Panc1 (cell line): ENCODE measurements at places on chromosomes 1 and 21. TPM values are rescaled to one million over a fixed set of nuclear protein-coding genes. Genes with fewer than 3 reads are reported as not detected.

DR1 gene
- 39.0 TPM for total RNA-seq

- no peak for DNase-seq
- H3K36me3 ChIP-seq, result no peaks in the 10 kb centered on the region
- no peaks in the 10 kb centered on the region for H3K4me1 ChIP-seq
Measured at GRCh38 chr1:214989341-214989740, 93.2 kb upstream of the KCNK2 start.

- H3K36me3 ChIP-seq, result 0 out of 2 replicates have a peak, but pooled peaks cover 2% of the 10 kb centered on the region
- no peak overlapping the region for H3K4me3 ChIP-seq
- DNase-seq, result no peak
Measured at GRCh38 chr1:11187931-11188330, 1.2 kb upstream of the ANGPTL7 start.

- H3K4me1 ChIP-seq, result no peaks in the 10 kb centered on the region; the same call in 1 of the 2 replicates
- H3K27ac ChIP-seq, result no peak overlapping the region
- H3K36me3 ChIP-seq, result no peaks in the 10 kb centered on the region
- no peaks in the 10 kb centered on the region for H3K27me3 ChIP-seq
- no peak overlapping the region for H3K4me3 ChIP-seq
- DNase-seq, result no peak
Measured at GRCh38 chr1:98032958-98033357, 112.1 kb upstream of the DPYD start.

GRCh38 chr1:51328926-51329325, 1.4 kb downstream of the TTC39A start:
- H3K36me3 ChIP-seq, result no peaks in the 10 kb centered on the region
- H3K4me1 ChIP-seq, result peaks cover 18% of the 10 kb centered on the region
- no peak for DNase-seq
- H3K4me3 ChIP-seq, result no peak overlapping the region

- DNase-seq, result no peak
- H3K4me1 ChIP-seq, result peaks cover 8% of the 10 kb centered on the region
- no peaks in the 10 kb centered on the region for H3K36me3 ChIP-seq
- H3K4me3 ChIP-seq, result no peak overlapping the region
Measured at GRCh38 chr1:179589509-179589908, 2.1 kb upstream of the TDRD5 start.

ABCA4 gene
- total RNA-seq, result 1.5 TPM

OR10Z1 gene
- not detected for total RNA-seq
